Urinary bladder (tissue), 4 donors: ENCODE measurements at places on chromosomes 4 and X. TPM values are rescaled to one million over a fixed set of nuclear protein-coding genes. Genes with fewer than 3 reads are reported as not detected.

DNA sequence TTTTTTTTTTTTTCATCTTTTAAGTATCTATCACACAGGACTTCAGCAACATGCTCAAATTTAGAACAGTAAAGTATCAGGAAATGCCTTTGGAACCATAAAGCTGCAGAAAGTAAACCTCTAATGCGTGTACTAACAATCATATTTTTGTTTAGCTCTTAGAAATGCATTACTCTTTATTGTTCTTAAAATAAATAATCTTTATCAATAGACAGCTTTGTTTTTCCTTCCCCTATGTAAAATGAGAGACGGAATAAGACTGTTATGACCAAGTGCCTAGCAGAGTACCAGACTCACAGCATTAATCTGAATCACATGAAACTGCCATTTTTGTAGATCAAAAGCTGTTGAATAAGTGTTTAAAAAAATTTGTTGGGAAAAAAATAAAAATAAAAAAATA lies 50.5 kb upstream of the COL25A1 start:
- no peak for DNase-seq

DNA sequence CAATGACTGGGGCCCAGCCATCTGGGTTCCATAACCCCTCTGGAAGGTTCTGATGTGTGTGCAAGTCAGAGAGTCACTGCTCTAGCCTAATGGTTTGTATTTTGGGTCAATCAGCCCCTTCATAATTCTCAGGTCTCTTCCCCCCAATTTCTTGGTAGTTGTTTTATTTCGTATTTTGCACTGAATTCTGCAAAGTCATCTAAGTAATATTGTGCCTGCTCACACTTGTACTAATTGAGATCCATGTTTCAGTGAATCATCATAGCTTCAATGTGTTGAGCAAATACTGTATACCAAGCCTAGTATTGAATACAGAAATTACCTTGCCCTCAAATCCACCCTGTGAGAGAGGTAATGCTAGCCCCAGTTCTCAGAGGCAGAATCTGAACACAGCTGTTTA lies 28.0 kb upstream of the TBL1X start:
- no peak for DNase-seq

The CDS1 gene
- 1.6 TPM for polyA plus RNA-seq

DNA sequence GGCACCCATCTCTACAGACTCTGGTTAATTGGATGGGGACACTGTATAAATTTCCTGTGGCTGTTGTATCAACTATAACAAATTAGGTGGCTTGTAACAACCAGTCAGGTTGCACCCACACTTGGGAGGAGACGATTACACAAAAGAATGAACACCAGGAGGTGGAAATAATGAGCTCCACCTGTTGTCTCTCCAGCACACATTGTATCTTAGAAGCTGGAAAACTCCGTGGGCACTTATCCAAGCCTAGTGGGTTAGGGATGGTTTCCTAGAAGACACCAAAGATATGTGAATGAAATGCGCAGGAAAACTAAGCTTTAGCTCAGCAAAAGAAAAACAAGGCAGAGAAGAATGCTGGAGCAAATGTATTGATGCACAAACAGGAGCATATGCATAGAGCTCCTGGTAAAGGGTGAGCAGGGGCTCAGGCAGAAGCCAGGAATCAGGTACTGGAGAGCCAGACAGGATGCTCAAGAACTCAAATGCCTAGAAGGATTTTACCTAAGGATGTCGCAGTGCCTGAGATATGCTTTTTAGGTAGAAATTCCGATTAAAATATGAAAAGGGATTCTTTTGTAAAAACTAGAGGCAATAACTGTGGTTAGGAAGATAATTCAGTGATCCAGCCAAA lies 111.7 kb downstream of the GALNTL6 start:
- no peak for DNase-seq

The CBLL2 gene
- polyA plus RNA-seq = not detected

The USP51 gene
- polyA plus RNA-seq = 1.7 TPM

GRCh38 chr4:20493761-20494353 lies 206.4 kb upstream of the PACRGL start:
- DNase-seq = no peak

- DNase-seq = no peak
Observed at GRCh38 chr4:15162465-15163283, 160.4 kb downstream of the CPEB2 start.

The MAGED2 gene
- 180 TPM for polyA plus RNA-seq

- no peak for DNase-seq
Observed at GRCh38 chrX:110394651-110395050, 36.0 kb downstream of the RTL9 start.

DNA sequence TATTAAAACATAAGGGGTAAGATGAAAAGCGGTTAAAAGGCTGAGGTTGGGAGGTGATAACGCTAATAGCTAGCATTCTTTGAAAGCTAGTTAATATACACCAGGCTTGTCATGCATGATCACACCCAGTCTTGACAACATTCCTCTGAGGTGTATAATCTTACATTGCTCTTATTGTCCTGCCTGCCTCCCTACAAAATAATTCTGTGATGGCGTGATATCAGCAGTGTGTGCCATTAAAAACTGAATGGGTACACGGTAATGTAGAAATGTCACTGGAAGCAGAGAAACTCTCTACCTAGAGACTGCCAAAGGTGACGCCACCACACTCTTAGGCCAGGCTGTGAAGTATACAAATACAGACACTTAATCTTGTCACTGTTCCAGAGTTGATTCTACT lies 68.1 kb downstream of the DIAPH2 start:
- no peak for DNase-seq

DNA sequence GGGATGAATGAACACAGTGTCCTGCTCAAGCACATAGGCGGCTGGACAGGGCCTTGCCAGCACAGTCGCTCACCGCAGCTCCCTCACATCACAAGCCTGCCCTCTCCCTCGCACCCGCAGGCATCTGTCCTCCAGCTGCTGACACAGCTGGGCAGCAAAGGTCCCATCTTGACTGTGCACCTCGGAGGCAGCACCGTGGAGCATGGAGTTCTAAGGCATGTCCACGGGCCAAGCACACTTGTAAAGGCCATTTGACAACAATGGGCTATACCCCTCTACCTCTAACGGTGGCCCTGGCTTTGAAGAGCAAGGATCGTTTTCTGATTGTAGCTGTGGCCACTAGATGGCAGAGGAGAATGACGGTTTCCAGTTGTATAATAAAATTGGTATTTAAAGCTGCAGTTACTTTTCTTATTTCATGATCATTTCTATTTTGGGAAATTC lies 53.8 kb downstream of the APLN start:
- DNase-seq = no peak

- no peak for DNase-seq
Observed at GRCh38 chr4:158314756-158315487, 104.6 kb downstream of the TMEM144 start.

The MTNR1A gene
- polyA plus RNA-seq = not detected
